Effector CD8-positive, alpha-beta T cell (primary cell): ENCODE measurements at places on chromosomes 1 and 21.

- DNase-seq, result no peak
These were observed 1.3 kb downstream of the GLRX2 start for GRCh38 chr1:193103759-193104501.

DNA sequence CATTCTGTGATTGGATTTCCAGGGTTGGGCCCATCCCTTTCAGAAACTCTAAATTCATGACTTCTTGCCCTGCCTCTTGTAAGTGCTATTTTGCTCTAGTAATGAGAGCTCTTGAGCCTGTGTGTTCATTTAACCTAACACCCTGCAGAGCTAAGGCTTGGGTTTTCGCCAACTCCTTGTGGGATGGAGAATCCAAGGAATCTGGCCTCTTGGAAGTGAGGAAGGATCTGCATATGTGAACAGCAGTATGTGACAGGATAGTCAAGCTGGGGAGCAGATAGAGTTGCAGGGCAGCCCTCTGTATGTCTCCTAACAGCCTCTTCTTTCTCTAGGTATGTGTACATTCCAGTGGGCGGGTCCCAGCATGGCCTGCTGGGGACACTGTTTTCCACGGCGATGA lies 258.9 kb downstream of the HHAT start:
- DNase-seq, result no peak

- no peak for DNase-seq
These were observed 33.0 kb upstream of the B3GALT2 start for GRCh38 chr1:193219391-193219790.

DNA sequence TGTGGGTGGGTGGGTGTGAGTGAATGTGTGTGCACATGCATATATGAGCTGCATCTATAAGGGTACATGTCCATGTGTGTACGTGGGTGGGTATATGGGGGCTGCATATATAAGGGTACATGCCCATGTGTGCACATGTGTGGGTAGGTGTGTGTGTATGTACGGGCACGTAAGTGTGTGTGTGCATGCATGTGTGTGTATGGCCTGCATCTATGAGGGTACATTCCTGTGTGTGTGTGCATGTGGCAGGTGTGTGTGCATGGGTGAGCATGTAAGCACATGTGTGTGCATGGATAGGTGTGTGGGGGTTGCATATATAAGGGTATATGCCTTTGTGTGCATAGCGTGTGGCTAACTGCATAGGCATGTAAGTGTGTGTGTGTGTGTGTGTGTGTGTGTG lies 181.0 kb upstream of the ARHGEF16 start:
- no peak for DNase-seq

GRCh38 chr1:3373175-3373574 lies 81.3 kb upstream of the ARHGEF16 start:
- DNase-seq, result no peak

DNA sequence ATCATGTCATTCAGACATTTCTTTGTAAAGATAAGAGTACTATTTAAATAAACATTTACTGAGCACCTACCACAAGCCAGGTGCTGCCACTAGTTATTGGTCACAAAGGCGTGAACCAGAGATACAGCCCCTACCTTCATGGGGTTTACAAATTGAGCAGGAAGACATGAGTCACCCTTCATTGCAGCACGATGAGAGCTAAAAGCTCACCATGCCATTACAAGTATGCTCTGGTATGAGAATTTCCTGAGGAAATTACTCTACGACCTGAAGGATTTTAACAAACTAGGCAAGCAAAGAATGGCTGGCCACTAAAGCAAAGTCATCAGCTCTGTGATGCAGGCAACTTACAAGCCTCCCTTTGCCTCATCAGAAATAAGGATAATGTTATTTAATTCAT lies 346.8 kb downstream of the BRINP2 start:
- DNase-seq, result no peak

DNA sequence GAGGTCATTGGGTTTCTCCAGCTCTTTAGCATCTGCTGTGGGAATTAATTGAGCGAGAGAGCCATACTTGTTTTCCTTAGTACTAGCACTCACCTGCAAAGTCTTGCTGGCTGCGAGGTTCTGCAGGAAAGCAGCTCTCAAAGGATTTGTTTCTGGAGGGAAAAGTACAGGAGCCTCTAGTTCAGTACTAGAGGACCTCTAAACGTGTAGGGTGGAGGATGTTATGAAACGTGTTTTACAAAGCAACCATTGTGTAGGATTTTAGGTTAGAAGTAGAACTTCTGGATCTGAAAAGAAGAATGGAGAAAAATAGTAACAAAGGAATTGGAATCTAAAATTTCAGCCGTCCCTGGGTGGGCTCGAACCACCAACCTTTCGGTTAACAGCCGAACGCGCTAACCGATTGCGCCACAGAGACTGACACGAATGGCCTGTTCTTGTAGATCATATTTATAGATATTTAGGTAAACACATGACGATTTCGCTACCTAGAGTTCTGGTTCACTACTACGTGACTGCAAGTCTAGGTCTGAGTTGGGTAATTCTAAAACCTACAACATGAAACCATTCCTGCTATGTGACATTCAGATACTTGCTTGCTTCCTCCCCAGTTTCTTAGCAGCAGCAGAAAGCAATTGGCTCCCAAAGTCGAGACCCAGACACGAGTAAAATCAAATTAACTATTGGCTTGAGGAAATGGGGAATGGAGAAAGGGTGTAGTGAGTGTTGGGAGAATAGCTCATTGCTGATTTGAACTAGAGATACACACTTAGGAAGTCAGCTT lies 60.2 kb upstream of the CFAP126 start:
- DNase-seq, result no peak

DNA sequence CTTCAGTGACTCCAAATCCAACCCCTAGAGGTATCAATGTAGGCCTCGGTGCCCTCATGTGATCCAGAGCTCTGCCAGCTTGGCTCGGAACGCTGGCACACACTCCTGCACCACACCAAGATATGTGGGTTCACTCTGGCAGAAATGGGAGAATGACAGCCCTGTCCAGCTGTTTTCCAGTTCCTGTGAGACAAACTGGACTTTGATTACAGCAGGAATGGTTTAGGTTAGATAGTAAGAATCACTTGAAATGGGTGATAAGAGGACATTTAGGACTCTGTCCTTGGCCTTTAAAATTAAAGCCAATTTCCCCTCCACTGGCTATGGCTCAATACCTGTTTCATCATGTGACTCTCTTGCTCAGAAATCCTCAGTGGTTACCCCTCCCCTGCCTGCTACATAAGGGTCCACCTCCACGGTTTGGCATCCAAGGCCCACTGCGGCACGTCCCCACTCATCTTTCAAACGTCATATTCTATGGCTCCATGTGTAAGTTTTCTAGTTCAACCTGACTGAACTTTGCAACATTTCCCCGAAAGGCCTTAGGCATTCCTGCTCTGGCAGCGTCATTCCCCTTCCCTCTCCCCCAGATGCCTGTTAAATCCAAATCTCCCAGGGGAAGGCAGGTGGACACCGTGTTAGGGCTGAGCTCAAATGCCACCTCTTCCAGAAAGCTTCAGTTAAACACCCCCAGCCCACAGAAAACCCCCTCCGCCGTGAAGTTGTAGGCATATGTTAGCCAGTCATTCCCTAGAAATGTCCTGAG lies 44.7 kb downstream of the PLEKHA6 start:
- DNase-seq, result no peak

GRCh38 chr1:115327270-115327669 lies 10.8 kb downstream of the NGF start:
- DNase-seq, result no peak

GRCh38 chr21:40047211-40047610 lies 180.0 kb downstream of the PCP4 start:
- no peak for DNase-seq
